ENCODE measurements at places on chromosomes 1 and 21.
A peak's percentile ranks its signal among the peaks of the same experiment; 100 is the strongest.

DNA sequence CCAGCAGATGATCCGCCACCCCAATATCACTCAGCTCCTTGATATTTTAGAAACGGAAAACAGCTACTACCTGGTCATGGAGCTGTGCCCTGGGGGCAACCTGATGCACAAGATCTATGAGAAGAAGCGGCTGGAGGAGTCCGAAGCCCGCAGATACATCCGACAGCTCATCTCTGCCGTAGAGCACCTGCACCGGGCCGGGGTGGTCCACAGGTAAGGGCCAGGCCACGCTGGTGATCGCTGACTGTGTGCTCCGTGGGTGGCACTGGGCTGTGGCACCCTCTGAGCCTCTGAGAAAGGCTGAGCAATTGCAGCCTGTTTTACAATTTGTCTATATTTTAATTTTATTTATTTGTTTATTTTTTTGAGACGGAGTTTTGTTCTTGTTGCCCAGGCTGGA, 51.7 kb downstream of the HUNK start:
- DNase-seq: no peak

DNA sequence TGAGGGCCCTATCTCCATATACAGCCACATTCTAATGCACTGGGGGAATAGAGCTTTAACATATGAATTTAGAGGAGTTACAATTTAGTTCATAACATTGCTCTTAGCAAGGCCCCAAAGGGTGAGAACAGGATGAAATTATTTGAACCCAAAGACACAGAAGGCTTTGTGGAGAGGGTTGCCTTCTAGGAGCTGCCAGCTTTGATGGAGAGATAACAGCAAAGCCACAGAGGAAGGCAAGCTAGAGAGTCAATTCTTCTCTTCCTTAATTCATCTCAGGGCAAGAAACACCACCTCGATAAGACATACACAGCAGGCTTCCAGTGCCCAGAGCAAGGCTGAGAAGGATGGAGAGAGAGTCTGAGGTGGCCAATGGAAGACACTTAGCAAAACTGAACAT, 94.8 kb upstream of the TMPRSS15 start:
- no peak for DNase-seq

- no peak for DNase-seq
Measured at GRCh38 chr1:77287535-77287934, 5.7 kb downstream of the AK5 start.

- DNase-seq: no peak
Measured at GRCh38 chr21:46542588-46543124, 62.2 kb downstream of the S100B start.

DNA sequence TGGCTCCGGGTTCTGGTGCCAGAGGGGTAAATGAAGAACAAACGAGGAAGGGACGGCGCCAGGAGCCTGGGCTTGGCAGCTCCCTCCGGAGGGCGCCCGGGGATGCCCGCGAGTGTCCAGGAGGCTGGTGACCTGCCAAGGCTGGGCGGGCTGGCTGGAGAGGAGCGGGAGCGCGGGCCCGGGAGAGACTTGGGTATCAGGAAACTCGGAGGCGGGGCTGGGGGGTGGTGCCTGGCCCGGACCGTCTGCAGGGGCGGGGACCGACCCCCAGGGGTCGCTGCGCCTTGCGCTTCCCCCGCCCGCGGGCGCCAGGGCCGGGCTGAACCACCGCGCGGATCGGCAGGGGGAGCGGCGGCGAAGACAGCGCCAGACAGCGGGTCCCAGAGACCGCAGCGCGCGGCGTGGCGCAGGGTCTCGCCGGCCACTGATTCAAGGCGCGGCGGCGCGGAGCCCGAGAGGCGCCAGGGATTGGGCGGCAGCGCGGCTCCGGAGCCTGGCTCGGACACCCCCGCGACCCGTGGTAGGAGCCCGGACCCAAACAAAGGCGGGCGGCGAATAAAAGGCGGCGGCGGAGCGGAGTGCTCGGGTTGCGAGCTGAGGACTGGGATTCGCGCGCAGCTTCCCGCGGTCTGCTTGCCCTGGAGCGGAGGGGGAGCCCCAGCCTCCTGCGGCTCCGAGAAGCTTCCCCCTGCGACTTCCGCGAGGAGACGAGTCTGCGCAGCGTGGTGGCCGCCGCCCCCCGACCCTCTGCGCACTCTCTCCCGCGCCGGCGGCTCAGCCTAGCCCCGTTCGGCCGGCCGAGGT, at the start of gene DISP3:
TSS of gene DISP3 (plus strand) at position 585 of the 804 bp plus-strand sequence. CDS start 21,838 bp downstream, outside the sequence.
- peak; percentile 44 for DNase-seq

DNA sequence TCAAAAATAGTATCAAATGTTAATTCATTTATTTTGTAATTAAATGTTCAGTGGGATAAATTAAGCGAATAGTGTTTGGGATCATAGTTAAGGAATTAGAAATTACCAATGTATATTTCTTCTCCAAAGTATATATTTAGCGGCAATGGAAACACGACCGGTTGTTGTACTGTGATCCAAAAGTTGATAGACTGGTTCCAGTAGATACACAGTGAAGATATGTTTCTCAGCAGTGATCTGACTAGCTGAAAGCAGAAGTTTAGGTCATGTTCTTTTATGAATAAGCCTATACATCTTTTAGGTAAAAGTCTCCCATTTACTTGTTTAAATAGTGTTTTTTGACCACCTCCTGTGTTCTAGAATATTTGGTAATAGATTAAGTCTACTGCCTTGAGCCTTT, 8.8 kb downstream of the USP16 start:
- DNase-seq: no peak

DNA sequence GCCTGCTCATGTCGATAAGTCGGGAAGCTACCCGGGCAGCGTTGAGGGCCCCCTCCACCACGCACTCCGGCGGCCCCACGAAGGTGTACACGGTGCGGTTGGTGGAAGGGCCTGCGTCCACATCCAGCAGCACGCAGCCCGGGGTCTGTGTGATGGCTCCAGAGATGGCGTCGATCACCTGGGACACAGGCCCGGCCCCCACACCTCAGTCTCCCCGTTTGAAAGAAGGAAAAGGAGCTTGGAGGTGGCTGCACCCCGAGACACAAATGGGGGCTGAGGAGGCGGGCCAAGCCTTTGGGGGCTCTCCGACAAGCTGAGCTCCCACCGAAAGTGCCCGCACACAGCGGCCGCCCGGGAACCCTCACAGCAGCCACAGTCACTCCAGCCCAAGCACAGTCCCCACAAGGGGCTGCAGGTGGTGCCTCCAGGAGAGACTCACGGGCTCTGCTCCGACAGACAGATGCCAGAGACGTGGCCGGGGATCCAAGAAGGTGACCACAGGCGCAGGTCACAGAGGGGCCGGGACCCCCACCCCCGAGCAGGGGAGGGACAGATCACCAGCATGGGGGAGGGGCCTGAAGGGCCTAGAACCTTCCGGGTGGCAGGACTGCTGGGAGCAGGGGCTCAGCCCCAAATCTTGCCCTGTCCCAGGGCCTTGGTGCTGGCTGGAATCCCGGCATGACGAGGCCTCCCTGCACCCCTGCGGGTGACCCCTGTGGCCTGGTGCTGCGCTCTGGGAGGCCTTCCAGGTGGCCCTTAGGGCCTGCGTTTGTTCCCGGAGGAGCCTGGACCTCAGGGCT, 1.0 kb downstream of the FTCD start:
- DNase-seq: no peak

GRCh38 chr1:230333590-230334446, 92.3 kb downstream of the PGBD5 start:
- DNase-seq: no peak

DNA sequence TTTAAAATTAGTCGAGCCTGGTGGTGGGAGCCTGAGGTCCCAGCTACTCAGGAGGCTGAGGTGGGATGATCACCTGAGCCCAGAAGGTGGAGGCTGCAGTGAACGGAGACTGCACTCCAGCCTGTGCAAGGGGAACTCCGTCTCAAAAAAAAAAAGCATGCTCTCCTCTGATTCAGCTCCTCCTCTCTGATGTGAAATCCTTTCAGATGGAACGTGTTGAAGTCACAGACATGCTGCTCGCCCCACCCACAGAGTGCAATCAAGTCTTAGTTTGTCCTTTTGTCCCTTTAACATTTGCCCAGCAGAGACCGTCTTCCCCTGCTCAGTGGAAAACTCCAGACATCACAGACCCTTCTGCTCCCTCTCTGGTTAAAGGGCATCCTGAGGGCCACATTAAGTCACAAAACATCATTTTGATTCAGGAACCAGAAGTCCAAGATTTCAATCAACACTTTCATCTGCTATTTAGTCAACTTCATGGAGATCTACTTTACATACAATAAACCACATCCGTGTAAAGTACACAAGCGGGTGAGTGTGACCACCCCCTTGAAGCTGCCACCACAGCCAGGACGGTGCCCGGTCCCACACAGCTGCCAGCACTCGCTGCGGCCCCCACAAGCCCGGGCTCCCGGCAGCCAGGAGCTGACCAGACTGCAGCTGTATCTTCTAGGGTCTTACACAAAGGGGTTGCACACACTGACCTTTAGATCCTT, 18.9 kb upstream of the RNF223 start:
- DNase-seq: no peak

- DNase-seq: no peak
Measured at GRCh38 chr1:1839311-1839965, 51.4 kb downstream of the GNB1 start.

GRCh38 chr1:239434181-239434580, 47.8 kb downstream of the CHRM3 start:
- DNase-seq: peak; percentile 28

DNA sequence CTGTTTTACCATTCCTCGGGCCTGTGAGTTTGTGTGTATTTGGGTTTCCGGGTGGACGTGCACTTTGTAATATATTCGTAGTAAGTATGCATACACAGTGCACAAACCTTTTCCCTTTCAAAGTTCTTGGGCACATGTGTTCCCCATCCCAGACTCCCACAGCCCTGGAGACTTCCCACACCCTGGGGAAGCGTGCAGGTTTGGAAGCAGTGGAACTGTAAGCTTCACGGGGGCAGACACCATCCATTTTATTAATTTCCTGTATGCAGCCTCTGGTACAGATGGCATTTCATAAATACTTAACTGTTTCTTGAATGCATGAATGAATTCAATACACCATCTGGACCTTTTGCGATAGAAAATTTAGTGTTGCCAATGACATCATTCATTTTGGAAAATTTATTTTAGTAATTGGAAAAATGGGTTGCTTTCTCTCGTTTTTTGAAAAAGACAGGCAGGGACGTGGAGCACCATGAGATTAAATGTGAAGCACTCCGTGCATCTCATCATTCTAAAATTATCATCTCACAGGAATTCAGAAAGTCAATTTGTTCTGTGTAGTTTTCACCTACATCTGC, 10.8 kb downstream of the ETS2 start:
- no peak for DNase-seq

GRCh38 chr1:162357681-162358266, 18.9 kb downstream of the SPATA46 start:
- DNase-seq: peak; percentile 43

DNA sequence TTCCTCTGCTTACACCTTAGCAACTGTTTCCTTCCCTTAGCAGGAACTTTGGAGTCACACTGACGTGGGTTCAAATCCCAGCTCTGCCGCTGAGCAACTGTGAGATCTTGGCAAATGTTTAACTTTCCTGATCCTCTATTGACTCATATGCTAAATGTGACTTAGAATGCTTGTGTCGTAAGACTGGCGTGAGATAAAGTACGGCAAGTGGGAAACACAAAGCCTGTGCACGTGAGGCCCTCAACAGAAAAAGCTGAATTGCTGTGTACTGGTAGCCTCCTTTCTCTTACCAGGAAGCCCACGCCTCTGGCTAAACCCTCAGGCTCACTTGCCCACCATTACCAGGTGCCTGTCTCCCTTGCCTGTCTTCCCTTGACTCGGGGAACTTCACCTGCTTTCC, 135.4 kb upstream of the TNR start:
- no peak for DNase-seq

- no peak for DNase-seq
Measured at GRCh38 chr1:50853325-50853724, 106.7 kb downstream of the FAF1 start.

DNA sequence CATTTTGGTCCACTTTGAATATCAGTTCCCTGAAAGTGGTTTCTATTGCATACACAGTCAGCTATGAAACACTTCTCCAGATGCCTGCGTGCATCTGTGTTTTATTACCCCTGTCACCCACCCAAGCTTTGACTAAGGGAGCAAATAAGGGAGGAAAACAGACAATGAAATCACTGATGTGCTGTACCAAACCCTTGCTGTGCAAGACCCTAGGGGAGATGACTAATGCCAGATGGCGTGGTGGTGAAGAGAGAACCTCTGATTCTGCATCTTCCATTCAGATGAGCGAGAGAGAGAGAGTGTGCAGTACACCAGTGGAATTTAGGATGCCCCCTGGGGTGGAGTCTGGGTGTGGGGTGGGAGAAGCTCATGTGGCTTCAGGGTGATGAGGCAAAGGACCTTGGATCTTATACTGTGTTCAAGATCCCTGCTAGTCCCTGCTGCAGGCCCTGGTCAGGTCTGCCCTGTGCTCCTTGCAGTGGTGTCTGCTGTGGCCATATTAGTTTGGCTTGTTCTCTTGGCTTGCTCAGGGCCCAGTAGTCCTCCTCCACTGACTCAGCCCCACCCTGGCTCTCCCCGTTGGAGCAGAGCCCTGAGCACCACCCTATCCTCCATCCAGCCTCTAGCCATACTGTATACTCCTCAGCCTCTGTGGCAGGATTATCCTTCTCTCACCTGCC, 18.5 kb downstream of the CLCA1 start:
- DNase-seq: peak; percentile 61

DNA sequence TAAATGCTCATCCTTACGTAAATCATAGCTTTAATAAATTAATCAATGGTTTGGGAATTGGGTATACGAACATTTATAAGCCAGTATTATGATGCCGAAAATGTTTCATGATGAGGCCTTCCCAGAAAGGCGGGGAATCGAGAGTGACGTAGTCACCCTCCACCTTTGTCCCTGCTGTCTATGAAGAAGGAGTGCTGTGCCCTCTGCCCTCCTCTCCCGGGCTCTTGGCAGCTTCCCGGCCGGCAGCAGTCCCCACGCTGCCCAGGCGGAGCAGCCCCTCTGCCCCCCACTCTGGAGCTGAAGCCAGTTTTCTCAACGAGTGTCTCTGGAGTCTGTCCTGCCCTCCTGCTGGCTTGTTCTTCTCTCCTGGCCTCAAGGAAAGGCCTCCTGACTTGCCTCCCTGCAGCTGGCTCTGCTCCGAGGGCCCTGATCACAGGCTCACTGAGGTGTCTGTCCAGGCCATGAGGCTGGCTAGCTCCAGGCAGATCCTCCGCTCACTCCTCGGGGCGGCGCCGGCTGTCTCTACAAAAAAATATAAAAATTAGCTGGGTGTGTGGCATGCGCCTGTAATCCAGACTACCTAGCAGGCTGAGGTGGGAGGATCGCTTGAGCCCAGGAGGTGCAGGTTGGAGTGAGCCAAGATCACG, 150.7 kb upstream of the COL6A1 start:
- no peak for DNase-seq
